Stimulated activated CD4-positive, alpha-beta T cell treated with anti-CD3 and anti-CD28 coated beads, Interleukin-2, amount 100 ng/mL, for 24 hours (primary cell): ENCODE measurements at places on chromosomes 11 and 22.

- DNase-seq: no peak
These were observed 8.6 kb upstream of the TOLLIP start for GRCh38 chr11:1317993-1318392.

DNA sequence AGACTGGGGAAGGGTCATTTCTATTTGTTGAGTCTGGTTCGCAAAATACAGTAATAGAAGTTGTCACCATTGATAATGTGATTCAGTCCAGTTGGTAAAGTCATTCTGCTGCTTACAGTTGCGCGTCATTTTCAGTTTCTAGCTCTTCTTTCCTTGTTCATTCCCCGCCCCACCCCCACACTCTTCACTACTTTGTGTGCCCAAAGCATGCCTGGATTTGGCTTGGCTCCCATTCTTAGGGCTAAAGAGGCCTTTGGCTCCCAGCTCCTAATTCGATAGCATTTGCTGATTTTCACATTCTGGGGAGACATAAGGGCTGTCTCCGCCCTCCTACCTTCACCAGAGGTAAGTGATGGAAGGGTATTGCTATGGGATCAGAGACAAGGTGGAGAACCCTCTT is 43.0 kb downstream of the CECR2 start:
- no peak for DNase-seq

- no peak for DNase-seq
These were observed 49.7 kb downstream of the ANO1 start for GRCh38 chr11:70127653-70128434.

DNA sequence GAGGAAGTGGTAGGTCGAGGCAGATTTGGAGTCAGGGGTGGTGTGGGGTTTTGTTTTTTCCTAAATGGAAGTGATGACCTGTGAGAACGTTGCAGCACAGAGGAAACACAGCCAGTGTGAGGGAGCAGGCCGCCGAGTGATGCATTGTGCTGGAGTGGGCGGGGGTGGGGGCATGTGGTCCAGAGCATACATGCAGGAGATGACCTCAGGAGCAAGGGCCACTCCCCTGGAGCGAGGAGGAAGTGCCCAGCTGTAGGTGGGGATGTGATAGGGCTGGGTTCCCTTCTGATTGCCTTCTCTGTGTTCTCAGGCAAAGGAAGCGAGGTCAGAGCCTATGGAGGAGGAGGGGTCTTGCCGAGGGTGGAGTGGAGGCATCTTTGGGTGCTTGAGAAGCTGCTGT is 81.4 kb downstream of the PPP6R3 start:
- DNase-seq: no peak

GRCh38 chr22:47155131-47155885 is 392.9 kb downstream of the TBC1D22A start:
- no peak for DNase-seq

GRCh38 chr11:130773244-130773820 is 142.9 kb downstream of the SNX19 start:
- no peak for DNase-seq

DNA sequence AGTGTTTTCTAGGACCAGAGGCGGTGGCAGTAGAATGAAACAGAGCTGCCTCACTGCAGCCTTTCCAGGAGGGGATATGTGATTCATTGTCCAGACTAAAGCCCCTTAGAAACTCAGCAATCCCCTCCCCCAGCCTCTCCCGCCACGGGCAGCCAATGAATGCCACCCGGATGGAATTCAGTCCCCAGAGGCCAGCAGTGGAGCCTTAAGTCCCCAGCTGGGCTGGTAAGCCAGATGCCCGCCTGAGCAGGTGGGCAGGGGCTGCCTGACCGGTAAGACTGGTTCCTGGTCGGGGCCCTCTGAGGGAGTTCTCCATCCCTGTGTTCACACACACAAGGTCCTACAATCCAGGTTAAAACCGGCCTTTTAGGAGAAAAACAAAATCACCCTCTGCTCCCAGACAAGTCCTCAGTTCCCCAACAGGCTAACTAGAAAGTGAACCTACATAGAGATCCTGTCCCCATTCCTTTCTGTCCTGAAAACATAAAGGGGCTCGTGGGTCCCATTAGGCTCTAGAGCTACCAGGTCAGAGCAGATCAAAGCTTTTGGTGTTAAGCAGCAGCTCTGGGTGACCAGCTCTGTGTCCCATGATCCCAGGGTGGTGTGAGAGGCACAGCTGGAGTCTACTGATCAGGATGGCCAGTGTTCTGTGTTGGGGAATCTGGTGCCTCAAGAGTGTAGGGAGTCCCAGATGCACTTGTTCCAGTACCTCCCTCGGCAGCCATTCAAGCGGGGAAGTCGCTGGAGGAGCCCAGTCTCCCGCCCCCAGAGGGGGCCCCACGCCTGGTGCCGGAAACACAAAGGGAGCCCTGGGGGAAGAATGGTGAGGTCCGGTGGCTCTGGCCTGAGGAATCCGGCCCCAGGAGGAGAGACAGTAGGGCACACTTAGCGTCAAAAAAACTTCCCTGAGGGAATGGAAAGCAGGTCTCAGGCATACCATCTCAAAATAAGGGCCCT is 2.6 kb downstream of the PATZ1 start:
- peak; percentile 36 for DNase-seq

GRCh38 chr11:5564259-5565019 is 16.1 kb upstream of the OR52H1 start:
- no peak for DNase-seq
